ENCODE measurements at places on chromosomes 16 and 17.
A peak's percentile ranks its signal among the peaks of the same experiment; 100 is the strongest.

DNA sequence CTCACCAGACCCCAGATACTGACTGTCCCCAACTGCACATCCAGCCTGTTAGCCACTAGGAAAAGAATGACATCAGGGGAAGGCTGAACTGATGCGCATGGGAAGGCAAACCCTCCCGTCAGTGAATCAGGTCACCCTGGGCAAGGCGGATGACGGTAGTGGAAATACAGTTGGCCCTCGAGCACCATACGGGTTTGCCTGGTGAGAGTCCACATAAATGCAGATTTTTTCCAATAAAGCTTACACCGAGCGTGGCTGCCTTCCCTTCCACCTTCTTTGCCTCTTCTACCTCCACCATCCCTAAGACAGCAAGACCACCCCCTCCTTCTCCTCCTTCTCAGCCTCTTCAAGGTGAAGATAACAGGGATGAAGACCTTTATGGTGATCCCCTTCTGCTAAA lies 236.1 kb upstream of the TNRC6C start:
- no peak for DNase-seq

DNA sequence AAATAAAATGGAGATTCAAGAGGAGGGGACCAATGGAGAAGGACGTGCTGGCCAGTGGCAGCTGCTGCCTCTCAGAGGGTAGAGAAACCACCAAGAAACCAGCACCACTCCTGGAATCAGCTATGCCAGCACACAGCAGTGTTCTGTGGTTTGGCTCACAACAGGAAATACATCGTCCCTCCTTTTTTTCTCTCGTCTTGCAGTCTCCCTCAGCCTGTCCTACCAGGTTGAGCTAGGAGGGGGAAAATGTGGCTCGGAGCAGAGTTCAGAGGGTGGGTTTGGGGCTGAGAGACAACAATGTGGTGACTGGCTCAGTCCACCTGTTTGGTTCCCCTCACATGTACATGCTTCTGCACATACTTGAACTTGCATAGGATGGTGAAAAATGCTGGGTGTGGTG lies 19.9 kb upstream of the SLC16A5 start:
- no peak for DNase-seq

GRCh38 chr16:83928341-83929055 lies 24.5 kb upstream of the OSGIN1 start:
- DNase-seq: no peak

GRCh38 chr16:4623593-4623992 lies 1.0 kb upstream of the MGRN1 start:
- no peak for DNase-seq

- no peak for DNase-seq
Observed at GRCh38 chr16:31248344-31248743, 11.4 kb upstream of the ITGAM start.

GRCh38 chr17:31843070-31843745 lies 15.8 kb downstream of the COPRS start:
- no peak for DNase-seq

- no peak for DNase-seq
Observed at GRCh38 chr17:28033972-28034714, 8.3 kb upstream of the NLK start.

DNA sequence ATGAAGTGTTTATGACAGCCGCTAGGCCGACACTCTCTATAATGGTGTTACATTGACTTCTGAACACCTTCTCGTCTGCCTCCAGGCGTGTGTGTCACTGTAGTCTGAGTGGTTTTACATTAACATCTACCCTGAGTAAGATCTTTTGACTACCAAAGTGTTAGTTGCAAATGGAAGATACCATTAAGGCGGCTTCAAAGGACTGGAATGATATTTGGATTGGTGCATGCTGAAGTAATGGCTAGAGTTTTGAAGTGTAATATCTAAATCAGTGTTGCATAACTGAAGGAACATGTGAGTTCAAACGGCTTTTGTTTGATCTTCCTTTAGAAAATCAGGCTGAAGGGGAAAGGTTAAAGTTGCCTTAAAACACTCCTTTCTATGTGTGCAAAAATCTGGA lies 52.2 kb downstream of the BCAS3 start:
- DNase-seq: no peak

GRCh38 chr17:68197997-68198930 lies 49.6 kb upstream of the AMZ2 start:
- no peak for DNase-seq

DNA sequence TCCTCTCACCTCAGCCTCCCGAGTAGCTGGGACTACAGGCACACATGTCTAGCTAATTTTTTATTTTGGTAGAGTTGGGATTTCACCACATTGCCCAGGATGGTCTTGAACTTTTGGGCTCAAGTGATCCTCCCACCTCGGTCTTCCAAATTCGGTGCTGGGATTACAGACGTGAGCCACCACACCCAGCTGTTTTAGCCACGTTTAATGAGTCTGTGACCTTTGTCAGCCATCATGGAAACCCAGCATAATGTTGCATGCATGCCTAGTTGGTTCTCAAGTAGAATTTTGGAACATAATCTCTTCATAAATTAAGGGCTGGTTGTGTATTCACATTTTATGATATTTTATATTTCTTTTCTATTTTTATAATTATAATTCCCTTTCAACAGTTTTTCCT lies 42.0 kb downstream of the GOSR1 start:
- DNase-seq: no peak

DNA sequence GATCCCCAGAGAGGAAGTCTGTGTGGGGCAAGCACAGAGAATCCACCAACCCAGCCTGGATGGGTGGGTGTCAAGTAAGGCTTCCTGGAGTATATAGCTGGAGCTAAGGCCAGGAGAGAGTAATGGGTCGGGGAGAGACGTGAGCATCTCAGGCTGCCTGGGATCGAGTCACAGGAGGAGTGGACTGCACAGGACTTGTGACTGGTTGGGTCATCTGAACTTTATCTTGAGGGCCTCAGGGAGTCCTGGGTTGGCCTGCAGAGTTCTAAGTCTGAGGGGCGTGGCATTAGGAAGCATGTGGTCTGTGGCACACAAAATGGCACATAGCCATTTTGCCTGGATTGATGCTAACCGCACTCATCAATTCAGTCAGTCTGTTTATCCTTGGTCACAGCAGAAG lies 1.5 kb downstream of the PLA2G15 start:
- no peak for DNase-seq

GRCh38 chr17:29179232-29180033 lies 765 bp downstream of the MYO18A start:
- DNase-seq: no peak

DNA sequence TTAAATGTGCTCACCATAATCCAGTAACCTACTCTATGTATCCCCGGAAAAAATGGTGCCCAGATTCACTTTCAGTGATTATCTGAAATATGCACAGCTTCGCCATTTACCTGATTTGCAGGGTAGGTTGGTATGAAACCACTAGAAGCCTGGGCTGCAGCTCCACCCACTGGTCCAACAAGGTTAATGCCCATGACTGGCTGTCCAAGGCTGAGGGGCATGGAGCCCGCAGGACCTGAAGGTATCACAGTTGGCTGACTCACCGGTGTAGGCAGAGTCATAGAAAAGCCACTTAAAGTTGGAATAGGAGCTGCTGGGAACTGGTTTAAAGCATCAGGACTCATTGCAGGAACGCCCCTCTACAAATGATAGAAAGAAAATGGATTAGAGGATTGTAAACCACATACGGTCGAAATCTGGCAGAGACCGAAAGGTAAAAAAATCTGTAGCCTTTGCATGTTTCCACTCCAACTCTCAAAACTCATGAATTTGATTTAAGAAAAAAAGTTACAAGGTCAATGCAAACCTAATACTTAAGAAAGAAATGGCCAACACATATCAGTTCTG lies 38.6 kb downstream of the SYNRG start:
- DNase-seq: peak; percentile 1

- DNase-seq: no peak
Observed at GRCh38 chr17:32822996-32823395, 53.9 kb downstream of the MYO1D start.

- no peak for DNase-seq
Observed at GRCh38 chr17:17224137-17224536, 12.8 kb downstream of the FLCN start.

GRCh38 chr17:65583921-65584603 lies 22.6 kb upstream of the AXIN2 start:
- no peak for DNase-seq

DNA sequence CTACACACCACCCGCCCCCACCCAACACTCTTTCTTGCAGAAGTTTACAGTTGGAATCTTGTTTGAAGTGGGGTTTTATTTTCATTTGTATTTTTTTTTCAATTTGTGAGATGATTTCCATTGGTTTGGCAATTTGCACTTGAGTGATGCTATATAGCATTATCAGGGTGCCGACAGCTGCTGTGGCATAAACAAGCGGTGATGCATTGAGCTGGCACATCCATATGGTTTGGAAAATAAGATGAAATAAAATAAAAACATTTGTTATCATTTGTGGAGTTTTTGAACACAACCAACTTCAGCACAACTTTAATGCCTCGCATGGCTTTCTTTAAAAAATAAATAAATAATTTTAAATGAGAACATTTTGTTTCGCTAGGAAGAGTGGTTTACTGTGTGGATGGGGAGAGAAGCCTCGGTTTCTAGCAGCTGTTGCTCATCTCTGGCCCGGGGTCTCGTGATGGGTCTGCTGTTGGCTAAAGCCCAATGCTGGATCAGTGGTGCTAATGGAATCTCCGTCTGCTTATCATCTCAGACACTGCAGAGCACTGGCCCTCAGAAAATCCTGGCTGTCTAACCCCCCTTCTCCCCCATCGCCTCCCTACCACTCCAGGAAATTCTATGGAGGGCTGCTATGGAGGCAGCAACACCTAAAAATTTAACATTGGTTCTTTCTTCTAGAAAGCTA lies 192.3 kb upstream of the MAF start:
- DNase-seq: no peak

- DNase-seq: no peak
Observed at GRCh38 chr16:76287466-76287865, 10.3 kb downstream of the CNTNAP4 start.

GRCh38 chr16:26316683-26317464 lies 625.1 kb downstream of the HS3ST4 start:
- no peak for DNase-seq

DNA sequence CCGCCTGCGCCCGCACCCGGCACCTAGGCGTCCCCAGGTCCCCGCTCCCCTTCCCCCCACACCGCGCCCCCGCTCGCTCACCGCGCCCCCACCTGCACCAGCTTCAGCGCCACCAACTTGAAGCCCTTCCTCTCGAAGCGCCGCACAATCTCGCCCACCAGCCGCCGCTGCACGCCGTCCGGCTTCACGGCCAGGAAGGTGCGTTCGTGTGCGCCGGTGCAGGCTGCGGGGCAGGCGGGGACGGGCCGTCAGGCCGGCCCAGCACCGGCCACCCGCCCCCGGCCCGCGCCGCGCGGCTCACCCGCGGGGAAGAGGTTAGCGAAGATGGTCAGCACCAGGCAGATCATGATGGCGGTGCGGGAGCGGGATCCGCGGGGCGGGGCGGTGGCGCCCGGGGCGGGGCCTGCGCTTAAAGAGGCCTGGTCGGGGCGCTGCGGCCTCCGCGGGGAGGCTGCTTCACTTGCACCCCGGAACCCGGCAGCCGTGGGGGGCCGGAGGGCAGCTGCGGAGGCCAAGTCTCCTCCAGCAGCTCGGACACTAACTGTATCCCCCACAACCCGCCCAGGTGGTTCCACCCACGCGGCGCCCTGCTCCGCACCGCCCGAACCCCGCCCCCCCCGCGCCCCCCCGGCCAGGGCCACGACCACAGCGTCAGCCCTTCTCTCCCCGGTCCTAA lies at the start of gene NME3:
NME3 (minus strand) TSS at position 356 of the 676 bp plus-strand sequence; CDS start at position 347, 9 bp downstream.
- DNase-seq: peak; percentile 60

GRCh38 chr16:57349212-57350031 lies 9.2 kb upstream of the CCL22 start:
- DNase-seq: no peak

GRCh38 chr17:50618300-50618699 lies 16.4 kb upstream of the ABCC3 start:
- DNase-seq: no peak

GRCh38 chr17:1005361-1005946 lies 8.5 kb downstream of the TIMM22 start:
- no peak for DNase-seq

GRCh38 chr17:45038728-45039634 lies 12.5 kb downstream of the DCAKD start:
- no peak for DNase-seq

DNA sequence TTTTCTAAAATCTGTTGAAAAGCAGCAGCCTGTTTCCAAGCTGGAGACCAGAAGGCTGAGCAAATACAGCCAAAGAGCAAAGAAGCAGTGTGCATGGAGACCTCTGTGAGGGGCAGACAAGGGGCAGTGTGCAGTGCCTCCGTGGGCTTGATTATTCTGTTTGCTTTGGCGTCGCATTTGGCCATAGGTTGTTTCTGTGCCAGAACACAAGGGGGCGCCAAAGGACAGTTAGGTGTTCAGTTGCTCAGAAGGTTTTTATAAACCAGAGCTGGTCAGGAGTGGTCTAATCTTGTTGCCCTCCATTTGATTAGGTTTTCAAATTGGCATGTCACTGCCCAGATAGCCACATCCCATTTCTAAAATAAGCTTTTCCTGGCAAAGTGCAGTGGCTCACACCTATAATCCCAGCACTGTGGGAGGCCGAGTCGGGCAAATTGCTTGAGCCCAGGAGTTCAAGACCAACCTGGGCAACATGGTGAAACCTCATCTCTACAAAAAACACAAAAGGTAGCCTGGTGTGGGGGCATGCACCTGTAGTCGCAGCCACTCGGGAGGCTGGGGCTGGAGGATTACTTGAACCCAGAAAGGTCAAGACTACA lies 10.6 kb downstream of the MYH3 start:
- DNase-seq: peak; percentile 68

All from activated T-cell treated with anti-CD3 and anti-CD28 coated beads for 4 hours (primary cell).